Stimulated activated CD4-positive, alpha-beta T cell treated with anti-CD3 and anti-CD28 coated beads, Interleukin-15, amount 100 ng/mL, for 24 hours (primary cell): ENCODE measurements at places on chromosomes 7 and 10.
A peak's percentile ranks its signal among the peaks of the same experiment; 100 is the strongest.

DNA sequence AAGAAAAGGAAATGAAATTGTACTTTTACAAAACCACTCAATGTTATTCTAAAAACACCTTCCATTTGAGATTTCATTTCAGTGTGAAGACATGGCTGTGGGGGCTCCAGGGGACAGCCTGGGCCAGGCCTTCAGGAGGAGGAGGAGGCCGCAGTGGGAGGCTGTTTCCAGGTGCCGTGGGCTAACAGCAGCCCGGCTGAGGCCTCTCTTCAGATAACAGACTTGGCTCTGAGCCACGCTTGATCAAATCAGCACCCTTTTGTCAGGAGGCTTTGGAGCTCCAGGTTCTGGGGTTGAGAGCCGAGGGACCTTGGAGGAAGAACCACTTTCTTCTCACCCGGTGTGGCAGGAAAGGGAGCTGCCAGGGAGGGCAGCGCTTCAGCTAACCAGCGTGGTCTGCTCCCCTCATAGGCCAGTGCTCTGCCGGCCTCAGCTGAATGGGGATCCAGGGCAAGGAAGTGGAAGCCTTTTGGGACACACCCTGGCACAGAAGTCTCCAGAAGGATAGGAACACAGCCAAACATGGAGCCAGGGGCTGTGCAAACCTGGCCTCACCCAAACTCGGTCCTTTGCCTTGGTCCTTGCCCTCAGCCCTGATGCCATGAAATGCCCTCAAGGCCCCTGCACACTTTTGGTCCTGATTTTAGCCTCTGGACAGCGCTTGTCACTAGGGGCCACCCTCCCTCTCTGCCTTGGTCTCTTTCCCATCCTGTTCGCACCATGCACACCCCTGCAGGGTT is 23.5 kb upstream of the CHST15 start:
- DNase-seq: no peak

DNA sequence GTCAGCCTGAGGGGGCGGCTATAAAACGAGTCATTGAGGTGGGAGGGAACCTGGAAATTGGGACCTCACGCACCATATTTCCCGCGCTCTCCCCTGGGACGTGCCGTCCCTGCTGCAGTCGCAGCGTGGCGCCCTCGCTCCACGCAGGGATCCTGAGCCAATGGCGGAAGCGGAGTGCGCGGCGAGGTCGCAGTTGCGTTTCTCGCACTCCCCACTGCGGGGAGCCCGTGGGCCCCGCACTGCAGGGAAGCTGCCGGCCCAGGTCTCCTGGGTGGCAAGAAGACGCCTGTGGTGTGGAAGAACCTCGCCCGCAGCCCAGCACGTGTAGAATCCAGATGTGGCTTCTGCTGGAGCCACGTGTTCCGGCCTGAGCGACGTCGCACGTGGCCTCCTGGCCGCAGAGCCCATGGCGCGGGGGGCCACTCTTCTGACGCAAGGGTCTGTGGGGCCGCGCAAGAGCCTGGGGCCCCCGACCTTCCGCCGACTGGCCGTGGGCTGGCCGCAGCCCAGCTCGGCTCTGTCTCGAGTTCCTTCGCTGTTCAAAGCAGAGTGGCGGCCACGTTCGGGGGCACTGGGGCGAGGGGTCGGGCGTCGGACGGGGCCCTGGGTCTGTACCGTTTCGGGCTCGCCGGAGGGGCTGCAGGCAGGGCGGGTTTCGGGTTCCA is 26.4 kb downstream of the HIF1AN start:
- DNase-seq: peak; percentile 85

DNA sequence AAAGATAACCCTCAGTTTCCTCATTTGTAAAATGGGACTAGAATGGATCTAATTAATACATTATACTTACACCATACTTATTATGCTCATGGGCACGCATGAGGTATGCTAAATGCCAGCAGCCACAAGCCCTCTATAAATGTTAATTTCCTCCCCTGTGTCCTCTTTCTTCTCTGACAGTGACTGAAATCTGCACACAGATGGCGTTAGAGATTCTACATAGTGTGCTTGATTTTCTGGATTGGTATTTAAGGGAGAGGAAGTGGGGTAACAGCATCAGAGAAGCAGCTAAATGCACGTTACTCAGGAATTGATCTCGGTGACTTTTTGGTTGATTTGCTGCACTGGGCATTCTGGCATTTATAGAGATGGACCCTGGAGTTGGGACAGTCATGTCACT is 568.5 kb downstream of the CALN1 start:
- DNase-seq: no peak

- peak; percentile 69 for DNase-seq
Observed at GRCh38 chr10:102394801-102395399, 605 bp upstream of the NFKB2 start.

- no peak for DNase-seq
Observed at GRCh38 chr10:86968271-86968993, at the start of gene ADIRF. ADIRF (plus strand) TSS chr10:86968482; CDS start chr10:86968545, 63 bp downstream.

- DNase-seq: no peak
Observed at GRCh38 chr7:33760834-33761233, 144.5 kb upstream of the BMPER start.

- no peak for DNase-seq
Observed at GRCh38 chr7:22387583-22387982, 30.6 kb upstream of the RAPGEF5 start.

GRCh38 chr7:99218406-99219184 is 10.7 kb upstream of the KPNA7 start:
- no peak for DNase-seq

GRCh38 chr7:92590711-92591310 is 621 bp upstream of the FAM133B start:
- DNase-seq: no peak

DNA sequence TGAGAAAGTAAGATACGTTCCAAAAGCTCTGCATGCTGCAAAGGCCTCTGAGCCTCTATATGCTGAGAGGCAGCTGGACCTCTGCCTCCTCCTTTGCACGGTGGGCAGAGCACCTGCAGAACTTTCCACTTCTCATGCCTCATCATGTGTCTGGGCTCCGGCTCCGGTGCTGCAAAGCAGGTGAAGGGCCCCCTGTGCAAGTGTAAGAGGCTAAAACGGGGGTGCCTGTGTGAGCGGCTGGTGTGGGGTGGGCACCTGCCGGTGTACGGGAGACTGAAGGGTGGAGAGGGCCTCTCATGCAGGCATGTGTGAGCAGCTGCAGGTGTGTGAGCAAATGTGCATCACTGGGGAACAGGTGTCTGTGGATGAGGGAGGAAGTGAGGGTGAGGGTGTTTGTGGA is 121.0 kb downstream of the KCNMA1 start:
- no peak for DNase-seq

DNA sequence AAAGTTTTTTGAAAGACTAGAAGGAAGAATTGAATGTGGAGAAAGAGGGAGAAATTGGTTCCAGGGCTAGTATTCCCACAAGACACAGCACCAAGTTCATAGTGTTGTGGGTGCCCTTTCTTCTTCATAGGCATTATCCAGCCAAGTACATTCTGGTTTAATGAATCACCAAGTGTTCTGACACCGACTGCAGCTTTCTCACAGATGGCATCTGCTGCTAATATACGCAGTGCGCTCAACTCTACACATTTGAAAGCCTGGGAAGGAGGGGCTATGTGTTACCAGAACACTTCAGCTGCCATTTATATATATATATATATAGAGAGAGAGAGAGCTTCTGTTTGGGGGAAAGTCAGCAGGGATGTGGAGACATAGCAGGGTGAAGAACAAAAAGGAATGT is 1168.4 kb downstream of the GATA3 start:
- DNase-seq: no peak

GRCh38 chr7:2542011-2542915 is 13.1 kb downstream of the BRAT1 start:
- no peak for DNase-seq

DNA sequence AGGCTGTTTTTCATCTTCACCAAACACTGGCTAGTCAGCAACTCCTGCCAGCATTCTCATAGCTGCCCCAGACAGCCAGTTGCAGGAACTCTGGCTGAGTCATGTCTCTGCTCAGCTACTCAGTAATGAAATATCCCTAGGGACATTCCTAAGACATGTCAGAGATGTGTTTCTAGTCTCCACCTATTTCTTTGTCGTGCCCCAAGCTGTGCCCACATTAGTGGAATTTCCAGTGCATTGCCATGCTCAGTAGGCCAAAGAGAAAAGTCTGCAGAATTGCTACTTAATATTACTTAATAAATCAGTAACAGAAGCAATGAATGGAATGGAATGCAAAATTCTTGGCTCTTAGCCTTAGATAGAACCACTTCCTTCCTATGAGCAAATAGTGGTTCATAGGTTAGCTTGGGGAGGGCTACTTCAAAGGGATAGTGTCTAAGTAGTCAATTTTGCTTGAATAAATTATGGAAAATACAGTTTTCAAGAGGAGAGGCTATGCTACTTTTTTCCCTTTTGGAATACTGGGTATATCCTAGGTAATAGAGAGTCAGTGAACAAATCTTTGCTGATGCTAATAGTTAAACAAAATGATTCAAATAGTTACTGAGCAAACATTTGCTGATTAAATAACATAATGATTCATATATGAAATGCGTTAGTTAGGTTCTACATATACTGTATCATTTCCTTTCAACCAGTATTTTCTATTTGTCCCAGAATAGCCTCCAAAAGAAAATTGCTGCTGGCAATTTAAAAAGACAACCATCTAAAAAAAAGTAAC is 23.6 kb upstream of the SEMA3C start:
- no peak for DNase-seq
